ENCODE measurements at places on chromosomes 11 and 22.

DNA sequence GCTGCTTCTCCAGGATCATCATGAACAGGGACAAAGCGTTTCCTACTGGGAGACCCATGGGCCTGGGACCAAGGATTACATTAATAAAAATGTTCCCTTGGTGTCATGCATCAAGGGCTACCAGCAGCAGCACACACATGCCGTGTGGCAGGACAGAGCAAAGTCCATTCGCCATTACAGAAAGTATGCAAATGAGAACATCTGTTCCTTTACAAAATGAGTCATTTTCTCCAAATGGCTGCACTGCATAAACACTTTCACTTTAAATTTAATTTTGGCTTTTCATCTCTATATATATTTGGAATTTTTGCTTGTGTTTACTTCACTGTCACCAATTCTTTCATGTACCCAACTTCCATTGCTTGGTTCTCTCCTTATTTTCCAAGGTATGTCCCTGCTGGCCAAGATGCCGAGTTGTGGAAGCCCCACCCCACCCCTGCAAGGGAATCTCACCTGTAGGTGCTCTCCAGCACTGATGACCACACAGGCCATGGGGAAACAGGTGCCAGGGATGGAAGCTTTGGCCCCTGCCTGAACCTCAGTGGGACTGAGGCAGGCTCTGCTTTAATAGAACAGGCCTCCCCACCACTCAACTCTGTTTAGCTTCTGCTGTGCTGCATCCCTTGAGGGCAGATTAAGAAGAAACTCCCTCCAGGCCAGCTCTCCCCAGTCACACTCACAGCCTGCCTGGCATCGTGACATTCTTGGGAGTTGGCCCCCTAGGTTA is 15.6 kb upstream of the GNAZ start:
- DNase-seq, result no peak

DNA sequence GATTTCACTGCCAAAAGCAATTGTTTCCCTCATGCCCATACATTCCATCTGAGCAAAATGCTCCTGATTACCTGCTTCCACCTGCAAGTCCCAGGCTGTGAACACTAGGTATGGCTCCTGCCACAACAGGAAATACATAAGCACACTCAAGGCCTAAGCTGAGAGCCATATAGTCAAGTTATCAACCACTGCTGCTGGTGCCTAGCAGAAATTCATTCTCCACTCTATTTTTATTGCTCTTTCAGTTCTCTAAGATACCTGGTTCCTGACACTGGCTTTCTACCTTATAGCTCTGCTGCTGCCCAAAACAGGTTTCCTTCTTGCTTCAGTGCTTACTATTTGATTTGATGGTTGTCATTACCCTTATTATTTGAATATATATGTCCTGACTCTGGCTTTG is 31.6 kb downstream of the SLC36A4 start:
- no peak for DNase-seq

DNA sequence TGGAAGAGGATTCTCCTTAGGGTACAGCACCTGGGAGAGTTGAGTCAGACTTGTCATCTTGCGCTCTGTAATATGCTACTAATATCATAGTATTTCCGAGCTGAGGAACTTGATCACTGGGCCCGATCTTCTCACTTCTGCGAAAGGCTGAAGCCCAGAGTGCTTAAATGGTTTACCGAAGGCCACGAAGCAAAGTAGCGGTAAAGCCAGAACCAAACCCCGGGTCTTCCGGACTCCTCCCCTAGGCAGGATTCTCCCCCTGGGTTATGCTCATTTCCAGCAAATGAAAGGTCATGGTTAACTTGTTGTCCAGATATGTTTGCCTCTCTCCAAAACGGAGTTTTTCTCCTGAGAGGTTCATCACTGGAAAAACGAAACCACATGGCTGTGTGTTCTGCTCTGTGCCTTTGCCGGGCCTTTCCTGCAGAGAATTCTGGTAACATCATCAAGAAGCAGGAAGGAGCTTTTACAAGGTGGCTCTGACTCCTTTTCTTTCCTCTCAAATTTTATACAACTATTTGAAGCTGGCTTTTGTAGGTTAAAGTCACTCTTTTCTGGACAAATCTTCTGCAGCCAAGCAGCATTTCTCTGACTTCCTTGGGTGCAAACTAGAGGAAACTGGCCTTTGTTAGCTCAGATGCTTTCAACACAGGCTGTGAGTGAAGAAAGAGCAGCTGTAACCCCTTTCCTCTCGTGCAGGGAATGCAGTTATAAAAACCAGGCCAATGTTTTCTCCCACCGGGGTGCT is 35.5 kb downstream of the UBASH3B start:
- DNase-seq, result no peak

- DNase-seq, result no peak
These were observed 203.7 kb upstream of the MTMR2 start for GRCh38 chr11:96127596-96127959.

- DNase-seq, result no peak
These were observed 32.2 kb upstream of the LYVE1 start for GRCh38 chr11:10600570-10601248.

DNA sequence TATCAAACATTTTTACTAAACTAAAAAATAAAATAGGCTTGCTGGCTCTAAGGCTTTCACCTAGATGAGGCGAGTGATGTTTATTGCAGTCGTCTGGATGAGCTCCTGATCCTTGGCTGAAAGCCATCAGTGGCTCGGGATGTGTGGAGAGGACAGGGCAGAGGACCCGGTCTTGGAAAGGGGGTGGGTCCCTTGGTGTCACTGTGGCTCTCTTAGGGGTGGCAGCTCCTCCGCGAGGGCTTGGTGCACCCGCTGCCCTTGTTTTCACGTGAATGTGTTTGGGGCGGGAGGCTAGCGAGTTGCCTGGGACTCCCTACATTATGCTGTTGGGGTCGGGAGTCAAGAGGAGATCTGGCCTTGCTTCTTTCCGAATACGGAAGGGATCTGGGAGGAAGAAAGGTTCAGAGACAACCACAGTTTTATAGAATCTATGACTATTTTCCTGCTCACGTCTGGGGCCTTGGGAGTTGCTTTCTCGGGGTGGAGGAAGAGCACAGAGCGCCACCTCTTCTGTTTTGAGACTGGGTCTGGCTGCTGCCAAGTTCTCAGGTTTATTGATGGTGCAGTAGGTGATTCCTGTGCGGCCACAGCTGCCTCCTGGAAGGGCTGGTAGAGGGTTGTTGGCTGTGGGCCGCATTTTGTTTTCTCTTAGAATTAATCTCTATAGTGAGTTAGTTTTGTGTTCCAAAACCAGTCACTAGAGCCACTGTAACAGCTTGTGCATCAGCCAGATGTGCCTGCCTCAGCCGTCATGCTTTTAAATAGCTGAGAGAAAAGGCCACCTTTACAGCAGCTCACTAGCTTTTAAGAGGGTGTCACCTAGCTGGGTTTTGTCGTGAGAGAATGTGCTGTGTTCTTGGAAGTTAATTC is 12.8 kb downstream of the TBC1D22A start:
- no peak for DNase-seq

DNA sequence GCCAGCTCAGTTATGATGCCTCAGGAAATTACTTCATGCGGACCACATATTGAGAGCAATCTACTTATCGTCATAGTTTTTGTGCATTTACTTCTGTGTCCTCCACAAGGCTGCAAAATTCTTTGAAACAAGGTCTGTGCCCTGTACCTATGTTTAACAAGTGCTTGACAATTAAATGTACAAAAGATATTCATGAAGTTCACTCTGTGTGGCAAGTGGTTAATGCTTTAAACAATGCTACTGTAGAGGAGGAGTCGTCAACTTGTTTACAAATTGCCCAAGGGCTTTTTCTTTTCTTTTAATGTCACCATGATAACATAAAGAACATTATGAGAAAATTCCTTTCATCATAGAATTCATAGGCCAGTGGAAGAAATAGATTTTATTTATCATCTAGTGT is 871.5 kb upstream of the CCDC90B start:
- no peak for DNase-seq

GRCh38 chr11:5899534-5899933 is 6.5 kb downstream of the OR52E5 start:
- DNase-seq, result no peak

GRCh38 chr11:113488931-113489351 is 13.7 kb upstream of the DRD2 start:
- no peak for DNase-seq

- DNase-seq, result no peak
These were observed 58.4 kb upstream of the NUP50 start for GRCh38 chr22:45105281-45105702.
